T-helper 1 cell (primary cell): ENCODE measurements at places on chromosomes 16 and 17.

- no peak for DNase-seq
Measured at GRCh38 chr16:76193906-76194615, 83.1 kb upstream of the CNTNAP4 start.

DNA sequence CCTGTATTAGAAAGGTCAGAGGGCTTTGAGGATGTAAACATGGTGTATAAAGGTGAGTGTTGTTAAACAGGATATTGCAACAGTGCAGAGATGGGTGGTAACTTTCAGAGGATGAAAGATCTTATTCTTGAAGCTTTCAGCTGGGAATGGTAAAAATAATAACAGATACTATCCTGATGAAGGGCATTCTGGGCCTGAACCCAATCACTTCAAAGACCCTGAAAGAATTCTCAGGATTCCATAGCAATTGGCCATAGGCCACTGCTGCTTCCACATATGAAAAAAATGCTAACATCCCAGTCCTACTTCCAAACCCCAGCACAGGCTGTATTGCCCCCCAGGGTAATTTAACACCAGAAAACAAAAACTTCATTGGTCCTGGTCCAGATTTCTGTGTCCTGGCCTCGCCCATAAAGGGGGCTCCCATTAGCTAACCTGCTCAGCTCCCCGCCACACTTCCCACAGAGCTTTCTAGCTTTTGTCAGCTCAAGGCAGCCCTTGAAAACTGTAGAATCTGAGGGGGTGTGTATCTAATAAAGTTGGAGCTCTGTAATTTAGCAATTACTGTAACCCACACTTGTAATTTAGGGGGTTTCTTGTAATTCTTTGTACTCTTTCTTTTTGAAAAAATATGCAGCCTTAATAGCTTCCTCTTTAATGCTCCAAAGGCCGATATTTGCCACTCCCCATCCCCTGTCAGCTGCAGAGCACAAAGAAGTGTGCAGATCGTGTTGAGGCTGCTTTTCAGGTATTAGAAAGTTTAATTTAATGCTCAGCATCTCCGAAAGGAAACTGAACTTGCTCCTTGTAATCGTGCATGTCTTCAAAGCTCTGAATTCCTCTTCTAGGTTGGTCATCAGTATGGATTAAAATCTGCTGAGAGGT, 371.5 kb downstream of the SEC14L1 start:
- no peak for DNase-seq

DNA sequence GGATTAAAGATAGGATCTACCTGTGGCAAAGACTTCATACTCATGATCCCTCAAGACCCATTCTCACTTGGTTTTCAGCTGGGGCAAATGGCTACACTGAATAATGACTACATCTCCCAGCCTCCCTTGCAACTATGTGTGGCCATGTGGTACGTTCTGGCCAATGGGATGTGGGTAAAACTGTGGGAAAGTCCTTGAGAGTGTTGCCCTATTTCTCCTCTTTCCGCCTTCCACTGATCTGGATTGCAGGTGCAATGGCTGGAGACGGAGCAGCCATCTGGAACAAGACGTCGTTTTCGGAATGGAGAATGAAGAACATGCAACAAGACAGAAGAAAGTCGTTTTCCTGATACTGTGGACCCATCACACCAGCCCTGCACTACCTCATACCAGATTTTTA, 48.5 kb downstream of the HAPSTR1 start:
- no peak for DNase-seq

GRCh38 chr17:60993497-60993896, 315.8 kb downstream of the BCAS3 start:
- no peak for DNase-seq

- DNase-seq: no peak
Measured at GRCh38 chr17:47172696-47173565, 16.2 kb downstream of the CDC27 start.

DNA sequence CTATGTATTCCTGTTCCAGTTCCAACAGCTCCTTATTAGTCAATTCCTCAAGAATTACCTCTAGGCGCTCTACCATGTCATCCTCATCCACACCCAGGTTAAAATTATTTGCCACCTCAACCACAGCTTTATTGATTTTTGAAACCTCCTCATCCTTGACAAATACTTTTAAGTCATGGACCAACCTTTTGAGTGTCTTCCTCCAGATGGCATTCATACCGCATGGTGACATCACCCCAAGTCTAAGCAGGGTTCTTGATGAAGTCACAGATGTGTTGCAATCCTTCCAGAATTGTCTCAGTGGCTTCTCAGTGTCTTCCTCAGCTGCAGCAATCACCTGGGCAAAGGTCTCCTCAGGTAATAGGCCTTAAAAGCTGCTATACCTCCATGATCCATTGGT, 40.1 kb downstream of the BCL7C start:
- DNase-seq: no peak

DNA sequence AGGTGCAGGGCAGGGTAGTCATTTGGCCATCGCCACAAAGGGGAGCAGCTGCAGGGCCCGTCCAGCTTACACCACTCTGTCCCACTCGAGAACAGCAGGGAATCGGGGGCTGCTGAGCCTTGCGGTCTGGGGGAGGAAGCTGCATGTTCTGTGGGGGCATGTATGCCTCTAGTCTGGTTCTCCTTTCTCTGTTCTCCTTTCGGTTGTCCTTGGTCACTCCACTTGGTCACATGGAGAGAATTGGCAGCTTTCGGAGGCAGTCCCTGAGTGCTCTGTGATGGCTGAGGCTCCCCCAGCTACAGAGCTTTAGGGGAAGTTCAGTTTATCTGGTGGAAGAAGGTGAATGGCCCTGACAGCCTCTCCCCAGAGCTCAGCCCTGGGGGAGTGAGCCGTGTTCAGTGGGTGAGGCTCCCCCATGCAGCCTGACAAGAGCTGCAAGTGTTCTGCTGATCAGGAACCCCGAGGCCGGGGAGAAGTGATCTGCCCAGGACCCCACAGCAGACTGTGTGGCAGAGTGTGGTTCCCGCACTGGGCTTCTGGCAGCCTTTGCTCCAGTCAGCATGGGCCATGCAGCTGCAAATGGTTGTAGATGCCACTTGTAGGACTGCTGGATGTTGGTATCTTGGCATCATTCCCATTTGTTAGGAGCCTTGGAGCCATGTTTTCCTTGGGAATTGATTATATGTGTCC, 22.3 kb upstream of the SMPD3 start:
- DNase-seq: no peak

DNA sequence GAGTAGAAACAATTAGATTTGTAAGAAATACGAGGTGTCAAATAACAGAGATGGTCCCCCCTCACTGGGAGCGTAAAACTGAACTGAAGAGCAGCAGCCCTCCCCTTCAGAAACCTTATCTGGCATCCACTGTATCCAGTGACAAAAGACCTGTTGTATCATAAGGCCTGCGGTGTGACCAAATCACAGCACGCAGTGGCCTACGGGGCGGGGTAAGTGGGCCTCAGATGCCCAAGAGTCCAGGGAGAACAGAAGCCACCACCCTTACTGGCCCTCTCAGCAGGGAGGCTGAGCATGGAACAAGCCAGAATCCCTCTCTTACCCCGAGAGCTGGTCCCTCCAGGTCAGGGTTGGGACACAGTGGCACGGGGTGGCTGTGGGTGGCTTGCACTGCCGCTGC, 5.5 kb downstream of the JMJD6 start:
- DNase-seq: no peak

DNA sequence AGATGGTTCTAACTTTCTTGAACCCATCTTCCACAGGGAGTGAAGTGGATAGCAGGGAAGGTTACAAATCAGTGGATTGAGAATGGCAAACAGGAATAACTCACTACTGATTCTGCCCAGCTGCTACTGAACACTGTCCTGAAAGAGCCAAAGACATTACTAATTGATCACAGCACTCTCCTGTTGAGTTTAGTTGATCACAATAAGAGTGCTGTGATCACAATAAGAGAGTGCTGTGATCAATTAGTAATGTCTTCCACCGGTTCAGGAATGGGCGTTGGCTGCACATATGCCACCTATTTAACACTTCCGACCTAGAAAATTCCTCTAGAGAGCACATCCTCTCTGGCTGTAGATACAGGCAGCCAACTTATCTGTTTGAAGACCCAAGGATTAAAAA, 11.4 kb downstream of the CFAP97D1 start:
- DNase-seq: no peak

- DNase-seq: no peak
Measured at GRCh38 chr17:31679667-31680066, 179.4 kb downstream of the COPRS start.

DNA sequence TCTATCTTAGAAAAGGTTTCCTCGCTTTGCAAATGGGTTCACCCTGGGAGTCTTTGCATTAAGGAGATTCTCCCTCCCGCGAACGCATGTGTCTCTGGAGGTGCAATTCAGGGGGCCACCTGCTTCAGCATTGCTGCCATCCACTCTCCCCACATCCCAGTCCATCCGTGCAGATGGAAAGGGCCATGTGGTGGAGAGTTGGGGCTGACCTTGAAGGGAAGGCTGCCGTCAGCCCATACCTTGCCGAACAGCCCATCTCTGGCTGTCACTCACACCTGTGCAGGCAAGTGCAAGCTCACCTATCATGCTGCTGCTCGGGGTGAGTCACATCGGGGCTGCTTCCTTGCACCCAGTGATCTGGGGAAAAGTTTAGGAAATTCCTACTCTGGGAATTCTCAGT, 106.1 kb downstream of the ZNF423 start:
- DNase-seq: no peak

DNA sequence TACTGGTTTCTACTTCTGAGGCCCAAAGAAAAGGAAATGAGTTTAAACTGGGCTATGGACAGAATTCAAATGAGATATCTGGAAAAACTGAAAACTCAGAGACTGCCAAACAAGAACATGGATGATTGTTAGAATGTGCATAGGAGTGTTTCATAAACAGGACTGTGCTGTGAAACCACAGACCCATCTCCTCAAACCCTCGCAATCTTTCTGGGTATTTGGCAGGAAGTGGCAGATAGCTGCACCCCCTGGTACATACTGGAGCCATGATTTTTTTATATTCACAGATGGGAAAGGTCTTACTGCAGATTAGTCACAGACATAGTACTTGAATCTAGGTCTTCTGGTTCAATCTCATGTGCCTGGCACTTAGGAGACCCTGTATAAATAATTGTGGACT, 145.0 kb downstream of the CCDC182 start:
- DNase-seq: no peak

GRCh38 chr17:79803421-79803996, 6.6 kb upstream of the CBX8 start:
- no peak for DNase-seq

DNA sequence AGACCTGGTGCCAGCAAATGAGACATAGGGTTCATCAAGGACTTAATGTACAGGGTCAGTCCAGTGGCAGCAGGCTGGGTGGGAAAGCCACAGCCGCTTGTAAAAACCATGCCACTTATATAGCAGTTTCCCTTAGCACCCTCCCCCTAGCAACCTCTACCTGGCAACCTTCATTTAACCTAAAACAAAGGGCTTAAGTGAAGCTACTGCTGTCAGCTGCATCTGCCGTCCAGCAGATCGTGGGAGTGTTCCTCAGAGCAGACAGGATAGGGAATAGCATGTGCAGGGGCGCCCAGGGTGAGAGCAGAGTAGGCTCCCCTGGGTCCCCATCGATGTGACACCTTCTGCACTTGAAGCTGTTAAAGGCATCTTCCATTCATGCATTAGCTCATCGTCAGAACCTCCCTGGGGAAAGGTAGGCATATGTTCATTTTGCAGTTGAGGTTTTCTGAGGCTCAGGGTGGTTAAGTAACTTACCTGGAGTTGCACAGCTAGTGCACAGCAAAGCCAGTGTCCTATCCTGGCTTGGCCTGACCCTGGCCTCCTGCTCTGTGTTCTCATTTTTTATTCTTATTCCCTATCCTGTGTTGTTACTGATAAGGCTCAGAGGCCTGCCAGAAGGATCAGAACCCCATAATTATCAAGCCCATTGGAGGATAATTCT, 112.5 kb downstream of the SOCS1 start:
- DNase-seq: no peak

DNA sequence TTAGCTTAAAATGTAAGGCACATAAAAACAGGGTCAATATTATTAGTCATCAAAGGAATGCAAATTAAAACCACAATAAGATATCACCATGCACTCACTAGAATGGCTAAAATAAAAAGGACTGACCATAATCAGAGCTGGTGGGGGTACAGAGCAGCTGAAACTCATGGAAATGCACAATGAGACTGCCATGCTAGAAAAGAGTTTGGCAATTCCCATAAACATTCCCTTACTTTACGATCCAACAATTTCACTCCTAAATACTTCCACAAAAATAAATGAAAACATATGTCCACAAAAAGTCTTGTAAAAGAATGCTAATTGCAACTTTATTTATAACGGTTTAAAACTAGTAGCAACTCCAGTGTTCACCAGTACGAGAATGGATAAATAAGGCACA, 36.1 kb upstream of the ERCC4 start:
- DNase-seq: no peak

DNA sequence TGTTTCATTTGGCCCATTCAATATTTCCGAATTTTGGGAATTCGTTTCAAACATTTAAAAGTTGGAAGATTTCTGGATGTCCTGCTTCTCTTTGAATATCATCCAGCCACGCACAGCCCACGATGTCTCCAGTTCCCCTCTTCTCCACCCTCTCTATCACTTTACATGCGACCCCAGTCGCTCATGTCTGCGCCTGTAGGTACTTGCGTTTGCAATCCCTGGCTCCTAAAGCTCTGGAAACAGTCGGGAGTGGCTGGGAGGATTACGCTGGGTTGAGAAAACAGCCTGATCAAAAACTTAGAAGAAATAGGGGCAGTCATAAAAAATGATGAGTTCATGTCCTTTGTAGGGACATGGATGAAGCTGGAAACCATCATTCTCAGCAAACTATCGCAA, 1.5 kb upstream of the SBK1 start:
- no peak for DNase-seq

GRCh38 chr17:8121681-8122421, 2.1 kb downstream of the HES7 start:
- no peak for DNase-seq

DNA sequence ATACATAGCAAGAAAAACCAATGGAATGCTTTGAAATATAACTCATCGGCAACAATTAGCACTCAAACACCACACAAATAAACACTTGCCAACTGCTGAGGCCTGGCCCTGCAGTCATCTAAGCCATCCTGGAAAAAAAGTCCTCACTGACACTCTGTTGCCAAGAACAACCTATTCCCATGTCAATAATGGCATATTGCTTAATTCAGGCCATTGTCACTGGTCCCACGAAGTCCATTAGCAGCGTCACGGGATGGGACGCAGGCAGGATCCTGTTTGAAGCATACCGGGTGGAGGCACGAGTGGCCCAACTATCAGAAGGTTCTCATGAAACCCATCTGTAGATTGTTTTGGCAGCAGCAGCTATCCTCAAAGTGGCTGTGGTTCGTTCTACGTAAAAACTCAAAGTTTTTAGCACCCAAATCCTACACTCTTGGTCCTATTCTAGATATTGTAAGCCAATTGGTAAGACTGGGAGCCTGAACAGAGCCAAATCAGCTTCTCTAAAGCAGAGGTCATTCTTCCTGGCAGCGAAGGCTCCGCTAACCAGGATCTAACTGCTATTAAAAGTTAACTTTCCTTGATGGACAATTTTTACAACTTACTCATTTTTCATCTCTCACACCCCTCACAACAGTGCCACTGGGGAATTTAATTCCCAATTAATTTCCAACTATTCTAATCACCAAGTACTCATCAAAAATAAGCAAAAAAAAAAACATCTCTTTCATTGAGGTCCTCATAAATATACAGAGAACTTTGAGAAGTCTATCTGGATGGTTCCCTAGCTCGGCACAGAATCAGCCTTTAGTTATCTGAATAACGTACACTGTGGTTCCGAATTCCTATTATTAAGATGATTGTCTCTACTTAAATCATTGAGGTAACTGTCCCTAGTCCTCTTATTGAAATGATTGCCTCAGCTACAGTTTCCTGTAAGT, 91.5 kb downstream of the ZFHX3 start:
- no peak for DNase-seq

- DNase-seq: no peak
Measured at GRCh38 chr17:19958023-19958422, 19.6 kb downstream of the AKAP10 start.
